ENCODE measurements at places on chromosomes 16 and 17. TPM values are rescaled to one million over a fixed set of nuclear protein-coding genes. Genes with fewer than 3 reads are reported as not detected.

Gene SPN
- 0.07 TPM for total RNA-seq

Gene CD68
- total RNA-seq, result 1.6 TPM

Gene TP53I13
- 35.0 TPM for total RNA-seq

Gene CA5A
- total RNA-seq, result not detected
